ENCODE measurements at places on chromosomes 4 and X. TPM values are rescaled to one million over a fixed set of nuclear protein-coding genes. Genes with fewer than 3 reads are reported as not detected.

The XAGE2 gene
- total RNA-seq = not detected

The OPRPN gene
- total RNA-seq = not detected

The PWWP3B gene
- 2.1 TPM for total RNA-seq

The ACE2 gene
- not detected for total RNA-seq

The FAT4 gene
- 17.7 TPM for total RNA-seq

The GPR119 gene
- not detected for total RNA-seq

The ABLIM2 gene
- 0.64 TPM for total RNA-seq
